ENCODE measurements at places on chromosomes 3 and 15.

DNA sequence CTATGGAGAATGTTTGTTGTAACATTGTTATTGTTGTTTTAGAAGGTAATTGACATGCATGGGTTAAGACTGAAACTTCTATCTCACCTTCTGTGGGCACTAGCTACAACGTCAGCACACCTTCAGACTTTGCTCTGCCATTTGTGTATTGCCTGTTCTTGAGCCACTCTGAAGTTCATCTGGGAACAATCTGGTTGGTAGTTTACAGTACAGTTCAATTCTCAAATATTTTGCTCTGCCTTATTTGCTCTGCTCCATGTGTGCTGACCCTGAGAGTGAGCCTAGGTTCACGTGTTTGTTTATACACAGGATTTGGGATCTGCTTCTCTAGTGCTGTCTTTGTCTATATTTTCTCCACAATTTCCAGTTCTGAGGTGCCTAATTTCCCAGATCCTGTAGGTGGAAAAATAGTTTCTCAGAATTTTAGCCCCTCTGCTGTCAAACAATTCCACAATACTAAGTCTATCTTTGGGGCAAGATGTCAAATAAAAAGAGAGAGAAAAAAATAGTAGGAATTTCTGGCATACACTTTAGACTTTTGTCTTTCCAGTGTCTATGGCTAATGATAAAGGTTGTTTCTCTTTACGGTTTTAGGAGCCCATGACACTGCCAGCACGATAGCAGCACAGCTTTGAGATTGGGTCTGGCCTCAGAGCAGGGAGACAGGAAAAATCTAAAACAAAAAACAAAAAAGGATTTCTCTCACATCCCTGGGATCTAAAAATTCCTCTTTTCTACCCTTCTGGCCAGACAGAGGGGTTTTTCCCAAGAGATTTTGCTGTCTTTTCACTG is 721.4 kb downstream of the VGLL3 start:
- no peak for DNase-seq

GRCh38 chr15:59457103-59457502 is 19.1 kb downstream of the FAM81A start:
- DNase-seq, result no peak

DNA sequence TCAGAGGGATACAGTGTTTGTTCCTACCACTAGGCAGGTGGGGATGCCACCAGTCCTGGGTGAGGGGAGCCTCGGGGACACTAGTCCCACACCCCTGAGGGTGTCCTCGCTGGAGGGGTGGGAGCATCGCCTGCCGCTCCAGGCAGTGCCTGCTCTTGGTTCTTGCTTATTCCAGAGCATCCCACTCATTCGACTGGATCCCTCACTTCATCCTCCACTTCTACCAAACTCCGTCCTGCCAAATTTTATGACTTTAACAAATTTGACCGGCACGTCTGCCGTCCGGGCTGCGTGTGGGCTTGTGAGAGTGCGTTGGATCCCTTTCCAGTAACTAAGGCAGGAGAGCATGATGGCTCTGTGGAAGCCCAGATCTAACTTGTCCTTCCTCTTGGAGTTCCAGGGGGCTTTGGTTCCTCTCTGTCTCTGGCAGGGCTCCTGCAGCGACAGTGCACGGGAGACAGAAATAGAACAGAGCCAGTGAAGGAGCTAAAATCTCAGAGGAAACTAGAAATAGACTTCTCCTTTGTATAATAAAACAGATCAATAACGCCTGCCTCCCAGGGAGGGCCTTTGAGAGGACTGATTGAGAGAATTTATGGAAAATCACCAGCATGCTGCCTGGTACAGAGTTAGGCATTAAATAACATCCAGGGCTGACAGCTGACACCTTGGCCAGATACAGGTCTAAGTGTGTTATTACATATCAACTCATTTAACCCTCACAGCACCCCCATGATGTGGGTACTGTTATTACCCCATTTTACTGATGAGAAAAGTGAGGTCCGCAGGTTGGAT is 34.5 kb downstream of the MGLL start:
- DNase-seq, result no peak

- DNase-seq, result no peak
These were observed 561 bp upstream of the OSTN start for GRCh38 chr3:191198480-191198879.

DNA sequence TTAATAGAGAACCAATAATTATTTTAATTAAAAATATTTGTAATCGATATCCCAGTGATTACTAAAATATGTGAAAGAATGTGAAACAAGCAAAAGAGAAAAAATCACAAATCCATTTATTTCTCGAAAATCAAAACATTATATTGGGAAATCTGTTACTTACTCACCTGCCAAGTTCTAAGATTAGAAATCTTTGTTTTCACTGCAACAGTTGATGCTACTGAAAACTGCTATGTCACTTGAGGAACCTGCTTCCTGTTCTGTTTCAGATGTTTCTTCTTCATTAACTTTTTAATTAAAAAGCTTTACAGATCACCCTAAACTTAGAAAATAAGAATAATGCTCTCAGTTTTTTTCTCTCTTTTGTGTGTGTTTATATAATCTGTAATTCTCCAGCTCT is 13.7 kb upstream of the DPH6 start:
- no peak for DNase-seq

DNA sequence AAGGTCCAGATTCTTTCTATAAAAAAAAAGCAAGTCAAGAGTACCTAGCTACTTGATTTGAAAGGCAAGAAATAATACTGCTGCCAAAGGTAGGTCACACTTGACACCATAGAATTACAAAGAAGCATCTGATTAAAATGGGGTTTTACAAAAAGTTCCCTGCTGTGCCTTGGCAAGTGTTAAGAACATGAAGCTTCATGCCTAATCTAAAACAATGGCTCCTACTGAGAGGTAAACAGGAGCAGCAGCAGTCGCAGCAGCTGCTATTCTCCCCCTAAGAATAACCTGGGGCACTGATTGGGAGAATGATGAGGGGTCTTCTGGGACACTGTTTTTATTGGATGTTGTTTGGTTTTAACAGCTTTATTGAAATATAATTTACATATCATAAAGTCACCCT is 14.1 kb downstream of the UBP1 start:
- DNase-seq, result no peak

- DNase-seq, result no peak
These were observed 34.1 kb upstream of the WNT5A start for GRCh38 chr3:55521064-55521737.

- no peak for DNase-seq
These were observed 107.5 kb upstream of the SLC2A2 start for GRCh38 chr3:171133796-171134569.

GRCh38 chr15:82647045-82647834 is at the start of gene CPEB1:
CPEB1 (minus strand) TSS chr15:82647363; CDS start chr15:82628459, 18,904 bp downstream.
- peak; percentile 1 for DNase-seq

- DNase-seq, result no peak
These were observed 47.6 kb upstream of the SEC61A1 start for GRCh38 chr3:128004661-128005060.

DNA sequence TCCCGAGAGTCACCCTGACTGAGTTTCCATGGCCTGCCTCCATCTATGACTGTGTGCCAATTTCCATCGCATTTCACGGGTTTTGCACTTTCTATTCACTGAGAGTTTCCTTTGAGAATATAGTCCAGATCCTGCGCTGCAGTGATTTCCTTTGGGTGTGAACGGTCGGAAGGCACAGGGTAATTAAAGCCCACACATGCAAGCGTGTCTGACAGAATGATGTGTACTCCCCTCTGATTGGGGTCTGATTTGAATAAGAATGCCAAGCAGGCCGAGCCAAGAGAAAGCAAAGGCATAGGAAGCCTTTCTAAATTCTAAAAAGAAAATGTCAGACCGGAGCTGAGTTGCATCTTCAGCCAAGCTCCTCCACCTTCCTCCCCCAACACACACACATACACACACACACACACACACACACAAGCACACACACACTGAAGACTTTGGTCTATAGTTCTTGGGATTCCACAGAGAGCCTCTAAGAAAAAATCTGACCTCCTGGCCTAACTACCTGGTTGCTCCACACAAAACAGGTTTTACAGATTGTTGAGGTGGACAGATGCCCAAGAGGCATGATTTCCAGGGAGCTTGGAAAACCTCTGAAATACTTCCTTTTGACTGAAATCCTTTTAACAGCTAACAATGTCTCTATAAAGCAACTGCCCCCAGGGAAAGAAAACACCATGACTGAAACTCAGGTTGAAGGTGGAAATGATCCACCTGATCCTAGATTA is 59.7 kb upstream of the LRRN1 start:
- no peak for DNase-seq

DNA sequence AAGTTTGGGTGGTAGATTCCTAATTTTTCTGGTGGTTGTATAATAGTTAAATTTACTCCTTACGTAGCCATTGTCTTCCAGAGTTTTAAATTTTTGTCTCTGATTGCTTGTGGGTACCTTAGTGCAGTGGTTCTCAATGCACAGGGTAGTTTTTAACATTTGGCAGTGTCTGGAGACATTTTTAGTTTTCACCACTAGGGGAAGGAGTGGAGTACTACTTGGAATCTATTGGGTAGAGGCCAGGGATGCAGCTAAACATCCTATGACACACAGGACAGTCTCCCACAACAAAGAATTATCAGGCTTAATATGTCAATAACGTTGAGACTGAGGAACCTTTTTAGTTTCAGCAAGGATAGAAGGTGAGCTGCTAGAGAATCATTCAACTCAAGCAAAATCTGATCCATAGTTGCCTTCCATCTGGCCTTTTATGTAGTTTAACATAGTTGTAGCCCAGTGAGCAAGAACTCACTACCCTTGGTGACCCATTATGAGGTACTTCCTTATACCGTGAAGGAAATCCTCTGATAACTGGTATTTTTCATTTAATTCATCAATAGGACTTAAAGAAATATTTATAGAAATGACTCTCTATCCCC is 8.6 kb upstream of the STX19 start:
- DNase-seq, result no peak

DNA sequence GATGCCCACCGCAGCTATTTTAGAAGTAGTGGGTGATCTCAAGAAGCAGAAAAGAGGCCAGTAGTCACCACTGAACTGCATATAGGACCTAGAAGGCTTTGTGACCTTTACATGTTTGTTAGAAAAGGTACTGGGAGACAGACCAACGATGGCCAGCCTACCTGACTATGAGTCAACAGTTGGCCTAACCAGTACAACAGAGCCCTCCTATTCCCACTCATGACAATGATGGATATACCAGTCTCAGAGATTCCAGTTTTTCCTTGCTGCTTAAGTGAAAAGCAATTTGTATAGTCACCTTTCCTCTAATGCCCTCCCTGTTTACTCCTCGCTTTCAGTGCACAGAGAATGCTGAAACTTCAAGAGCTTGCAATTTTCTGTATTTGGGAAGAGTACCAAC is 86.6 kb upstream of the PPIB start:
- no peak for DNase-seq

DNA sequence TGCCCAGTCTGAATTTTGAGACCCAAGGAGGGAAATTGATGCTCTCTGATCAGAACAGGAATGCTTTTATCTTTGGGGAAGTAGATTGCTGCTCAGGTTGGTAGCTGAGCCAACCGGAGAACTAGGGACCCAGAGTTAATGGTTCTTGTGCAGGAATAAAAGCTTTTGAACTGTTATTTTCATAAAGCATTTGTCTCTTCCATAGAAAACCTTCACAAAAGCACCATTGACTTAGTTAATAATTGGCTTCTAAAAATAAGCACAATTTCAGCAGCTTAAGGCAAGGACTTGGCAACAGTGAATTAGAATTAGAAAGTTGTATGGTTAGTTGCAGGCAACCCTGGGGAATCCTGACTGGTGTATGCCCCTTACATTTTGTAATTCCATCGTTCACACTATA is 53.8 kb downstream of the MAP2K1 start:
- no peak for DNase-seq

GRCh38 chr3:142779591-142779990 is 55.8 kb downstream of the TRPC1 start:
- no peak for DNase-seq

- no peak for DNase-seq
These were observed 20.4 kb upstream of the NFKBIZ start for GRCh38 chr3:101828691-101829436.

- no peak for DNase-seq
These were observed 189.4 kb upstream of the GOLGA6L4 start for GRCh38 chr15:84046064-84046637.

DNA sequence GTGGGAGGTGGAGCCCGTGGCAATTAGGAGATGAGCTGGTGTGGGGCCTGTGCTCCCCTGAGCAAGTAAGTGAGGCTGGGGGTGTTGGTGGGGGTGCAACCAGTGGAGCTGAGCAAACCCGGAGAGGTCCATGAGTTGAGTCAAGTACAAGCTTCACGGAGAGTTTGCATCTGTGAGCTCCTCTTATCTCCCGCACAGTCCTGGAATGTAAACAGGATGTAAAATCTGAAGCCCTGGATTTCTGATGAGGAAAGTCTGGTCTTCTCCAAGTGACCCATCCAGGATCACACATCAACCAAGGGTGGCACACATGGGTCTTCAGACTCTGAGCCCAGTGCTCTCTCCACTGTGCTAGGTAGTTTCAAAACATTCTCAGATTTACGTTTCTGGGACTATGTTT is 67.8 kb downstream of the LSM3 start:
- no peak for DNase-seq

DNA sequence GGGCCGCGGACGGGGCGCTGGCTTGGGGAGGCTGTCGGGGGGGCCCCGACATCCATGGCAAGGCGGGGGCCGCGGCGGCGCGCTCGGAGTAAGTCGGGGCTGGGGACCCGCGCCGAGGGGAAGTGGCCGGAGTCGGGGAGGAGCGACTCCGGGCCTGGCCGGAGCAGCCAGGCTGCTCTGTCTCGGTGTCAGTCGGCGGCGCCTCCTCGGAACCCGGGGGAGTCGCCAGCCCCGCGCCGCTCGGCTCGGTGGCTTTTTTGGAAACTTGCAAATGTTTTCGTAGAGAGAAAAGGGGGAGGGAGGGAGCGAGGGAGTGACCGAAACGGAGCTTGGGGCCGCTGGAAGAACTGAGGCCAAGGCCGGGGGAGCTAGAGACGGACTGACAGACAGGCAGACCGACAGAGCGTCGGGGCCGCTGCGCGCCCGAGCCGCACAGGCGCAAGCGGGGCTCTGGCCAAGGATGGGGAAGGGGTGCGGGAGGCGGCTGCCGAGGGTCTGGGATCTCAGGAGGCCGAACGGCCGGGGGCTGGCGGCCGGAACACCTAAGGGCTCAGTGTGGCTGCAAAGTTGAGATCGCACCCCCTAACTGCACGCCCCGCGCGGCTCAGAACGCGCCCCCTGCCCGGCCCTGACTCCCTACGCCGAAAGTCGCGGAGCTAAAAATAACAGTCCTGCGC is 5.0 kb downstream of the PTH1R start:
- no peak for DNase-seq

DNA sequence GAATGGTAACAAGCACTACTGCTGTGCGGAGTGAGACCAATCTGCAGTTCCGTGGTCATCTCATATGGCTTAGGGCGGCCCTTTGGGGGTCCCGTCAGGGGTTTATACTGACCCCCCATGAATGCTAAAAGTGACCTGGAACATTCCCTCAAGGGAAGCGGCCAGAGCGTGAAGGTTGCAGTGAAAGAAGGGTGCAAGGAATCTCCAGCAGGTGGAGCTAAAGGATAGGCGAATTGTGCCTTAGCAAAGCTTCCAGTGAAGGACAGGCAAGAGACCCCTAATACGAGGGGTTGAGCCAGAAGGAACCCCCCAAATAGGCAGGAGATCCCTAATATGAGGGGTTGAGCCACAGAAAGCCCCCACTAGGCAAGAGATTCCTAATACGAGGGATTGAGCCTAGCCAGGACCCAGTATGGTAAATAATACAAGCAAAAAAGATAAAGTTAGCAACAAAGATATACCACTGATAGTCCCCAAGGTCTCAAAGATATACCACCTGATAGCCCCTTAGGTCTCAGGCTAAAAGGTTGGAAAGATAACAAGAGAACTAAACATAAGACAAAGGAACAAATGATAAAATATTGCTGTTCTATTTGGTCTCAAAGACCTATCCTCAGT is 32.8 kb downstream of the ZNF589 start:
- peak; percentile 22 for DNase-seq

- DNase-seq, result no peak
These were observed 198.7 kb downstream of the TNIK start for GRCh38 chr3:171261487-171261886.

Measured in NCI-H1436 (cell line).